ENCODE measurements at places on chromosomes 11 and 22. TPM values are rescaled to one million over a fixed set of nuclear protein-coding genes. Genes with fewer than 3 reads are reported as not detected.

MUC5AC gene
- not detected for polyA plus RNA-seq

- DNase-seq: no peak
Observed at GRCh38 chr11:61917334-61918109, at the start of gene RAB3IL1. TSS of gene RAB3IL1 (minus strand) at chr11:61917566. CDS start at chr11:61917367, 199 bp downstream.

SYT12 gene
- 1.4 TPM for polyA plus RNA-seq

GRCh38 chr11:60838132-60838531, 3.8 kb upstream of the CCDC86 start:
- DNase-seq: no peak

DNA sequence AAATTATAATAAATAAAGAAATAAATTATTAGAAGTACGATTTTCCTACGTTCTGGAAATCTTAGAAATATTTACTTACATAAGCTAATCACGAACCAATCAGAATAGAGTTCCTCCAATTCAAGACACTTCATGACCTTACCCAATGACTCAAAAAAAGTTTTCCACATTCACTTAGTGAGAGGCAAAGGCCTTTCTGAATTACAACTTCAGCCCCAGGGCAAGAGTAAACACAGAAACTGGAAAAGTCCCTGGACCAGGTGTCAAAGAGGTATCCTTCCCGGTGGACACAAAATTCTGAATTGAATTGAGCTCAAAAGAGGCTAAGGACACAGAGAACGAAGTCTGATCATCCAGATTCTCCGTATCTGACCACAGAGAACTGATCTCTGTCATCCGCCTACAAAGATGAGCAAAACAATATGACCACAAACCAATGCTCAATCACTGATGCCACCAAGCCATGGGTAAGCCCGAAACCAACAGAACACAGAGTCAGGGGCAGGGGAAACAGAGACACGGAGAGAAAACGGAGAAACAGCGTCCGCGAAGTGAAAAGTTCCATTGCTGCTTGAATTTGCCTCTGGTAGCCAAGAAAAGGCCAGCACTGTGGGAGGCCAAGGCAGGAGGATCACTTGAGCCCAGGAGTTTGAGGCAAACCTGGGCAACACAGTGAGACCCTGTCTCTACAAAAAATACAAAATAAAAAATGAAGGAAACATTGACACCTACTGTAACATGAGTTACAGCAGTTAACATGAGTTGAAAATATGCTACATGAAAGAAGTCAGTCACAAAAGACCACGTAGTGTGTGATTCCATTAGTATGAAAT, 6.8 kb downstream of the BID start:
- no peak for DNase-seq

GRCh38 chr22:24231706-24232105, 13.2 kb downstream of the GGT5 start:
- DNase-seq: no peak

DNA sequence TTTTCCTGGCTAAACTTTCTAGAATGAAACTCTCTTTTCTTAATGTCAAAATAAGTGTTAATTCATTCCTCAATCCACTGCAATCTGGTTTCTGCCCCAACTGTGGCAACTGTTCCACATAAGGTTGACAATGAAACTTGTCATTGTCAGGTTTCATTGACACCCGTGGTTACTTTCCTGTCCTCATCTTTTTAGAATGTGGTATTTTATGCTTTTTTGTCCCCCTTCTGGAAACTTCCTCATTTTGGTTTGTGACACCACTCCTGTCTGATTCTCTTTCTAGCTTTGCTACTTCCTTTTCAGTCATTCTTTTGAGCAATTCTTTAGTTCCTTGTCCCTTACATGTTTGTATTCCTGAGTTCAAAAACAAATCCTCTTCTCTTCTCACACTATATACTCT, 7.5 kb upstream of the PDE3B start:
- no peak for DNase-seq

GRCh38 chr22:26502688-26503561, 9.3 kb downstream of the TFIP11 start:
- peak; percentile 56 for DNase-seq

DNA sequence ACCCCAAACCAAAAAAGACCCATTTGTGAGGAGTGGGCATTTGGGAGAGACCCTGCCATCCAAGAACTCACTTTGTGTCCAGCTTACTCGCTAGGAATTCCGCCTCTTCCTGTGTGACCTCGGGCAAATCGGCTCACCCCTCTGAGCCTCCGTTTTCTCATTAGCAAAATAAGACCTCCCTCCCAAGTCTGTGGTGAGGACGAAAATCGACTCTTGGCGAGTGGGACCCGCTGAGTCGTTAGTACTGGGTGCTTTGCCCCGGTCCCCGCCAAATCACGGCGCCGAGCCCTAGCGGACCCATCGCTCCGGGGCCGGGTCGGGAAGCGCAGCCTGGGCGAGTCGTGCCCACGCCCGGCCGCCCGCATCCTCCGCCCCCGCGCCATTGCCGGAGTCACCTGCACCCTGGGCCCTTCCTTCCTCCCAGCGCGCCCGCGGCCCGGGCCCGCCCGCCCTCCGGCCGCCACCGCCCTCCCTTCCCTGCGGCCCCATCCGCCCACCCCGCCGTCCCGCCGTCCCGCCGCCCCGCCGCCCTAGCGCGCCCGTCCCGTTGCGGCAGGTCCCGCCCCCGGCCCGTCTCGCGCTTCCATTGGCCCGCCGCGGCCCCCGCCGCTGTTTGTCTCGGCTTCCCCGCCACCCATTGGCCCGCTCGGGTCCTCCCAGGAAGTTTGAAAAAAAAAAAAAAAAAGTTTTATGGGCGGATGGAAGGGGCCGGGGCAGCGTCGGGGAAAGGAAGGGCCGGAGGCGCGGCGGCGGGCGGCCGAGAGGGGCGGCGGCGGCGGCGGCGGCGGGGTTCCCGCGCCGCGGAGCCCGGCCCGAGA, 48.9 kb downstream of the TRIOBP start:
- no peak for DNase-seq

FGF4 gene
- 0.57 TPM for polyA plus RNA-seq

GRCh38 chr11:9596926-9597464, 23.5 kb downstream of the WEE1 start:
- DNase-seq: peak; percentile 14

OR52I1 gene
- not detected for polyA plus RNA-seq

- DNase-seq: no peak
Observed at GRCh38 chr22:45647532-45648225, 24.0 kb upstream of the ATXN10 start.

TRIM48 gene
- polyA plus RNA-seq: not detected

DNA sequence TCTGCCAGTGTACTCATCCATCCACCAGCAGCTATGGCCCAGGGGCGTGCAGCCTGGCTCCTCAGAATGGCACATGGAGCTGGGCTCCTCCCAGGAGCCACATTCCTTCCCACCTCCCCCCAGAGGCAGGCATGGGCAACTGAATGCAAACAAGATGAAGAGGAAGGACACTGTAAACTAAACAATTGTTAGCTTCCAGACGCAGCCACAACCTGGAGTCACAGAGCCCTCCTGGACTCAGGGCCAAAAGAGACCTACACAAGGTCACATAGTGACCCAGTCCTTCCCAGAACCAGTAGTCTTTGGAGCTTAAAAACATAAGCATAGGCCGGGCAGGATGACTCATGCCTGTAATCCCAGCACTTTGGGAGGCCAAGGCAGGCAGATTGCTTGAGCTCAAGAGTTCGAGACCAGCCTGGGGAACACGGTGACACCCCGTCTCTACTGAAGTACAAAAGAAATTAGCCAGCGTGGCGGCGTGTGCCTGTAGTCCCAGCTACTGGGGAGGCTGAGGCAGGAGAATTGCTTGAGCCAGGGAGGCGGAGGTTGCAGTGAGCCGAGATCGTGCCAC, 30.7 kb upstream of the CLDN5 start:
- DNase-seq: peak; percentile 70

- no peak for DNase-seq
Observed at GRCh38 chr22:31764785-31765184, 11.0 kb downstream of the DEPDC5 start.

- DNase-seq: no peak
Observed at GRCh38 chr11:532527-532985, 2.8 kb downstream of the HRAS start.

GRCh38 chr11:120867531-120867930, 156.4 kb upstream of the TBCEL start:
- DNase-seq: peak; percentile 51

FAM180B gene
- 0.09 TPM for polyA plus RNA-seq

DNA sequence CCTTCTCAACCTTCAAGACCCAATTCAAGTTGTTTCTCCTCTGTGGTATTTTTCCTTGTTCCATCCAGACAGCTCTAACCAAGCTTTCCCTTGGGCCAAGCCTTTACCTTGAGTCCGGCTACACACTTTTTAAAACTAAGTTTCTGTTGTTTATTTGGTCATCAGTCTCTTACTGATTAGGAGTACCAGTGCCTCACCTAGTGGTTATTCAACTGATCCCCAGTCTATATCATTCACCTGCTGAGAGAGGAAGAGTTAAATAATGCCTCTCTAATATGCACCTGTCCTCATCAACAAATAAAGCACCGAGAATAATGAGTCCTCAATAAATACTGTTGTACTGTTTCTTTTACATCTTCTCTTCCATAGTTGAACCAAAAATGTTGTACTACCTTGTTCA, 160.8 kb downstream of the MSANTD4 start:
- DNase-seq: no peak

MRPL23 gene
- polyA plus RNA-seq: 244 TPM

GRCh38 chr11:35787626-35788025, 125.1 kb downstream of the TRIM44 start:
- DNase-seq: no peak

MUC6 gene
- not detected for polyA plus RNA-seq

DNA sequence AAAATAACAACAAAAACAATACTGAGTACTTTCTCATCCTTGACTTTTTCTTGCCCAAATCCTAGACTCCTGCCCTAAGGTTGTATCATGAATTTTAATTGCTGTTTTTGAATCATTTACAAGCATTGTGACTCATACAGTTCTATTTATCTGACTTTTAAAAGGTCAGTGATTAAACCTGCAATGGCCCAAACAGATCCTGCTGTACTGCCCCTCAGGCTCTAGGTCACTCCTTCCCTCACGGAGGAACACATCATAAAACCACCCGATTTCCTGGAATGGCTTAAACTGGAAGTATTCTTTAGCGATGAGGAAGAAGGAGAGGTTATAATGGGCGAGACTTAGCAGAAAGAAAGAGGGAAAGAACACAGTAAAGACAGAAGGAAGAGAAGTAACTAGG, 12.3 kb downstream of the ARFGAP3 start:
- no peak for DNase-seq

WNT7B gene
- 0.24 TPM for polyA plus RNA-seq

DNA sequence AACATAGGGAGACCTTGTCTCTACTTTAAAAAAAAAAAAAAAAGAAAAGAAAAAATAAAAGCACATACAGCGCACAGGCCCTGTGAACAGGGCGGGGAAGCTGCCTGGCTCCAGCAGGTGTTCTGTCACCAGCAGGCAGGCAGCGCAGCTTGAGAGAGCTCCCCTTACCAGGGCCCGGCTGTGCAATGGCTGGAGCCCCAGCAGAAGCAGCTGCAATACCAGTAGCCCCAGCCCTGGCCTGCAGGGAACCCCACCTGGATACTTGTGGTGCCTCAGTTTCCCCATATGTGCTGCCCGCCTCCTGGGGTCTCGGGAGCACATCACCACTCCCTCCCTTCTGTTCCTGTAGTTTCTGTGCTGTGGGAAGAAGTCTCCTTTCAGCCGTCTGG, 12.3 kb downstream of the TSPAN32 start:
- no peak for DNase-seq

OR8D1 gene
- not detected for polyA plus RNA-seq

RFPL1 gene
- polyA plus RNA-seq: not detected

H19 gene
- 10.0 TPM for polyA plus RNA-seq

GRCh38 chr11:44835938-44836337, 109.2 kb downstream of the TSPAN18 start:
- no peak for DNase-seq

LRRC10B gene
- 1.1 TPM for polyA plus RNA-seq

- DNase-seq: no peak
Observed at GRCh38 chr22:22030493-22031182, 48.1 kb upstream of the TOP3B start.

- no peak for DNase-seq
Observed at GRCh38 chr11:82883853-82884252, 16.4 kb downstream of the PRCP start.

DNA sequence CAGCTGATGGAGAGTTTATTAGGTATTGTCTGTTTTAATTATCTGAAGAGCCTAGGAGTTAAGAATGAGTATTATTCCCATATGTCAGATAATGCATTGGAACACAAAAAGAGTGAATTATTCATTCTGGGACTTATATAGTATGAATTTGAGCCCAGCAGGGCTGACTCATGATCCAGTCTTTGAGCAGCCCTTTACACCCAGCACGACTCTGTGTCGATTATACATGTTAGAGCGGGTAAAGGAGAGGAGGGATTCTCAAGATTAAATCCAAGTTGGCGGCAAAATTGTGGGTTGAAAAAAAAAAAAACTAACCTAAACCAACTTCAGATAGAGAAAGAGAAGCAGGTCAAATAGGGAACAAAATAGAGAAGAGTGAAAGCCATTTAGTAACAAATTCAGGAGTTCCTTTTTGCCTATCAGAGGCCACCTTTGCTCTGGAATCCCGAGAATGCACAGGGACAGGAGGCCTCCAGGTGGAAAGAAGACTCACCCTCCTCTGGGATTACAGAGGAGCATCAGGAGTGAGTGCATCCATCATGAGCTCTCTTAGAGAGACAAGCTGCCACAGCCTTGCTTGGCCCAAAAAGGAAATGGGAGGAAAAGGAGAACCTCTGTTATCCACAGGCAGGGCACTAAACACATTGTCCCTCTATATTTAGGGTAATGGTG, 3.1 kb downstream of the MRGPRX1 start:
- DNase-seq: peak; percentile 55

GRCh38 chr11:45815747-45816146, 10.8 kb downstream of the SLC35C1 start:
- no peak for DNase-seq

GRCh38 chr22:17264321-17265052, 45.3 kb upstream of the ADA2 start:
- peak; percentile 72 for DNase-seq

GRCh38 chr11:105609832-105610781, at the start of gene GRIA4:
TSS of gene GRIA4 (plus strand) at chr11:105610073. CDS start at chr11:105610998, 925 bp downstream.
- peak; percentile 80 for DNase-seq

GRCh38 chr22:42396621-42397331, 35.4 kb downstream of the NFAM1 start:
- DNase-seq: no peak

CADM1 gene
- polyA plus RNA-seq: 9.6 TPM

- DNase-seq: no peak
Observed at GRCh38 chr11:8597182-8597581, 3.2 kb upstream of the STK33 start.

GRCh38 chr11:9047964-9048523, 43.4 kb downstream of the SCUBE2 start:
- no peak for DNase-seq

RGL4 gene
- polyA plus RNA-seq: not detected
